Caki2 (cell line): ENCODE measurements at places on chromosomes 6 and 20. TPM values are rescaled to one million over a fixed set of nuclear protein-coding genes. Genes with fewer than 3 reads are reported as not detected.

The CST4 gene
- 16.1 and 28.3 TPM in 2 replicates for total RNA-seq

The GRM4 gene
- 1.2 TPM in 1 of 2 replicates, not detected in the other for total RNA-seq

The HLA-G gene
- total RNA-seq, result not detected in 2 replicates

The MROH8 gene
- total RNA-seq, result 0.51 and 1.0 TPM in 2 replicates
